T-helper 1 cell (primary cell): ENCODE measurements at places on chromosomes 13 and 19.

DNA sequence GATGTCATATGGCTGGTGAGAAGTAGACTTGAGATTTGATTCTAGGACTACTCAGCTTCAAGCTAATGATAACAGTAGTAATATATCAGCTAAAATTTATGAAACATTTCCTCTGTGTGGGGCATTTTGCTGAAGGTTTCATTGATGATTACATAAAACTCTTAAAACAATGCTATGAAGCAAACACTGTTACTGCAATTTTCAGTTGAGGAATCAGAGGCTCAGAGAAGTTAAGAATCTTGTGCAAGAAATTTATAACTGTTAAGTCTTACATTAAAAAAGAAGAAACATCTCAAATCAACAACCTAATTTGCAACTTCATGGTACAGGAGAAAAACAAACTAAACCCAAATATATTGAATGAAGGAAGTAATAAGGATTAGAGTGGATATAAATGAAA is 10.3 kb downstream of the CEACAM8 start:
- no peak for DNase-seq

DNA sequence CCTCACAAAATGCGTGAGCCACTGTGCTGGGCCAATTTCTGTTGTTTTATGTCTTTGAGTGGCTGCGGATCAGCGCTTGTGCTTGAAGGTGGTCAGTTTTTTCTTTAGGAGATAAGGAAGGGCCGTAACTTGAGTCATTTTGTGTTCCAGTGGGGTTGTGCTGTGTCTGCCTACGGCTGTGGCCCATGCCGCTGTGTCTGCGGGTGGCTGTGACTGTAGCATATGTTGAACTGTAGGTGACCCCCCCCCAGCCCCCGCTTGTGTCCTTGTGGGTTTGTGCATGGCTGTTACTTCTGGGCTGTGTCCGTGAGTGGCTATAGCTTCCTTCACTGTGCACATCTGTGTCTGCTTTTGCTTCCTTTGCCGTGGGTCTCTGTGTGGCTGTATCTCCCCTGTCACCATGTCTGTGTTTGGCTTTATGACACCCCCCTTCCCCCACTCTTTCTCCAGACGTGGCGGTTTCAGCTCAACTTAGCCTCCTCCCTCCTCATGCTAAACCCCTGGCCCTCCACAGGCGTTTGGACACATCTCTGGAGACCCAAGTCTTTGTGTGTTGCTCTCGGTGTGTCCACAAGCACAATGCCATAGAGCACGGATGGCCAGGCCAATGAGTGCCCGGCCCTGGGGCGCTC is 675 bp downstream of the PPP1R14A start:
- DNase-seq, result no peak

- no peak for DNase-seq
These were observed 49.3 kb downstream of the LIG4 start for GRCh38 chr13:108166078-108166477.

DNA sequence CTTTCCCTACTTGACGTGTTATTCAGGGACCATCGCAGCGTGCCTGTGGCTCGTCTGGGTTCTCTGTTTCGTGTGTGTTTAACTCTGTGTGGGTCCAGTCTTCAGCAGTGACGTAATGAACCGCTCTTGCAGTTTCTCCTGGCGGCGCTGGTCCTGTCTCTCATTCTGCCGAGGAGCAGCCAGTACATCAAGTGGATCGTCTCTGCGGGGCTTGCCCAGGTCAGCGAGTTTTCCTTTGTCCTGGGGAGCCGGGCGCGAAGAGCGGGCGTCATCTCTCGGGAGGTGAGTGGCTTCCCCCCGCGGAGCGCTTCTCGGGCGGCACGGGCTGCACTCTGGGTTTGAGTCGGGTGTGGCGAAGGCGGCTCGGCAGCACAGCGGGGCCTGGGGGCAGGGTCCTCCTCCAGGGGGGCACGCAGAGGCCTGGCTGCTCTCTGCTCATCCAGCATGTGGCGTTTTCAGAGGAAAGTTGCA is 36.3 kb upstream of the TFDP1 start:
- DNase-seq, result no peak

DNA sequence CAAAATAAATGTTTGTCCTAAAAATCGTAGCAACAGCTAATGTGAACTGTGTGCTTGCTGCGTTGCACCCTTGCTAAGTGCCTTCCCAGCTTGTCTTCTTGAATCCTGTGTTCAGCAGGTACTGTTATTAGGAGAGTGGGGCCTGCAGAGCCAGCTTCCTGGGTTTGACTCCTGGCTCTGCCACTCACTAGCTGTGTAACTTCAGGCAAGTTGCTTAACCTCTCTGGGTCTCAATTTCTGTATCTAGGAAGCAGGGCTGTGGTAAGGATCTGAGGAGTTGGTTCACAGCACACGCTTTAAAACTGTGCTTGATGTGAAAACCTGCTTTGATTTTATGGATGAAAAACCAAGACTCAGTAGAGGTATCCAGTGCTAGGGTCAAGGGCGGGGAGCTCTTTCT is 10.0 kb downstream of the NFIX start:
- no peak for DNase-seq

DNA sequence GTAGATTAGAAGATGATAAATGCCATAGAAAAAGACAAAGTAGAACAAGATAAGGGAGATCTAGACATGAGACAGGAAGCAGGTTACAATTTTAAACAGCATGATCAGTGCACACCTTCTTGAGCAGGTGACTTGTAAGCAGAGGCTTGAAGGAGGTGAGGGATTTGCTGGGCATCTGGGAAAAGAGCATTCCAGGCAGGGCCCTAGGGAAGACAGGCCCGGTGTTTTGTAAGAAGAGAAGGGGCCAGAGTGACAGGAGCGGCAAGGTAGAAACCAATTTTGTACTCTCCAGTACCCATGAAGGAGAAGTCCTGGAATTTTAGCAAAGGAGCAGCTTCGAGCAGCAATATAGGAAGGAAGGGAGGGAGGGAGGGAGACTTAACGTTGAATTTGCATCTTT is 296.5 kb downstream of the MZT1 start:
- DNase-seq, result no peak

DNA sequence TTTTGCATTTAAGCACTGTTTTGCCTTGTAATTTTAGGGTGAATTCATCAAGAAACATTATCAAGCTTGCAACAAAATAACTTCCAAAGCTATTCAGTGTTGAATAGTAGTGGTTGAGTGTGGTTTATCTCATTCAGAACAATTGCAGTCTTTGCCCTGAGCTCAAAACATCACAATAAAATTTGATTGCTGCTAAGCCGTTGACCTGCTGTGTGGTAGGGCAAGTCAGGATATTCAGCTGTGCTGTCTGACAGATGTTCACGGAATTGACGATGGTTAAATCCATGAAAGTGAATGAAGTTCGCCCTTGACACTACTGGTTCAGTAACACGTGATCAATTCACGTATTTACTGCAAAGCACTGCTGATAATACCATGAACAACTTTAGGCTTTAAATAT is 66.9 kb downstream of the GJA3 start:
- DNase-seq, result no peak

GRCh38 chr19:8308891-8309291 is 733 bp upstream of the CD320 start:
- DNase-seq, result no peak

DNA sequence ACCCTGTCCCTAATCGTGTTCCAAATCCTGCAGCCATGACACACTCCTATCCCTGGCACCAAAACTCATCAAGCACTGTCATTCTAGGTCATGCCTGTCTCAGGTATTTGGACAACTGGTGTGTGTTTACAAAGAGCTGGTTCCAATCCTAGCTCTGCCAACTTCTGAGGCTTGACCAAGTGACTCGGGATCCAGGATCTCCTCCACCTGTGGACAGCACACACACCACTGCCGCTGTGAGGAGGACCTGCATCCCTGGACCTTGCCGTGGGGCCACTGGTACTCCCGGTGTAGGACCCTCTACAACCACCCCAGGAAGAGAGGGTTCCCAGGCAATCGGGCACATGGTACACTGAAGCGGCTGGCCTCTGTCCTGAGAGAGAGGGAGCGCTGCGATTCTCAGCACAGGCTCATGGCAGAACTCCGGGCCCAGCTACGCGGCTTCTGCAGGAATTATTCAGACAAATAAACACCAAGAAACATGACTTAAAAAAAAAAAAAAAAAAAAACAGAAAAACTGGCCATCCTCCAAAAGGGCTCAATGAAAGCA is 20.4 kb downstream of the MLLT1 start:
- DNase-seq, result no peak

DNA sequence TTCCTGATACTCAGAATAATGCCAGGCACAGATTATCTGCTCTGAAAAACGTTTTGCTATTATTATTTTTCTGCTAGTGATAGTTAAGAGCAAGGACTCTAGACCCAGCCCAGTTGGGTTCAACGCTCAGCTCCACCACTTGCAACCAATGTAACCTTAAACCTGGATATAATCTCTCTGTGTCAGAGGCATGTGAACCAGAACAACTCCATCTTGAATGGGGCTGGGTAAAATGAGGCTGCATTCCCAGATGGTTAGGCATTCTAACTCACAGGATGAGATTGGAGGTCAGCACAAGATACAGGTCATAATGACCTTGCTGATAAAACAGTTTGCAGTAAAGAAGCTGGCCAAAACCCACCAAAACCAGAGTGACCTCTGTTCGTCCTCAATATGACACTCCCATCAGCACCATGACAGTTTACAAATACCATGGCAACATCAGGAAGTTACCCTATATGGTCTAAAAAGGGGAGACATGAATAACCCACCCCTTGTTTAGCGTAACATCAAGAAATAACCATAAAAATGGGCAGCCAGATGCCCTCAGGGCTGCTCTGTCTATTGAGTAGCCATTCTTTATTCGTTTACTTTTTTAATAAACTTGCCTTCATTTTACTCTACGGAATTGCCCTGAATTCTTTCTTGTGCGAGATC is 13.6 kb downstream of the FAM187B start:
- DNase-seq, result no peak

GRCh38 chr19:23792784-23793183 is 34.1 kb upstream of the ZNF681 start:
- no peak for DNase-seq

- DNase-seq, result no peak
These were observed 2.3 kb downstream of the PODNL1 start for GRCh38 chr19:13935765-13936510.

DNA sequence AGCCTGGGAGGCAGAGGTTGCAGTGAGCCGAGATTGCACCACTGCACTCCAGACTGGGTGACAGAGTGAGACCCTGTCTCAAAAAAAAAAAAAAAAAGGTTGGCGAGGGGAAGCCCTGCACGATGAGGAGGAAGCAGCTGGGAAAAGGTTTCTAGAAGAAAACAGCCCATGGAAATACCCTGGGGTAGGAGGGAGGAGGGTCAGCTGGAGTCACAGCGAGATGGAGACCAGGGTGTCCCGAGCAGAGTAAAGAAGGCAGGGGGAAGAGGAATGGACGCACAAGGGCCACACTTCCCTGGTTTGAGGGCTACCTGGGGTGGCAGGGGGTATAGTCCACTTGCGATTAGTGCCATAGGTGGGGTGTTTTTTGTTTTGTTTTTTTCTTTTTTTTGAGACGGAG is 6.4 kb downstream of the KANK3 start:
- no peak for DNase-seq

- no peak for DNase-seq
These were observed 1.5 kb downstream of the ZNF787 start for GRCh38 chr19:56119582-56119978.

DNA sequence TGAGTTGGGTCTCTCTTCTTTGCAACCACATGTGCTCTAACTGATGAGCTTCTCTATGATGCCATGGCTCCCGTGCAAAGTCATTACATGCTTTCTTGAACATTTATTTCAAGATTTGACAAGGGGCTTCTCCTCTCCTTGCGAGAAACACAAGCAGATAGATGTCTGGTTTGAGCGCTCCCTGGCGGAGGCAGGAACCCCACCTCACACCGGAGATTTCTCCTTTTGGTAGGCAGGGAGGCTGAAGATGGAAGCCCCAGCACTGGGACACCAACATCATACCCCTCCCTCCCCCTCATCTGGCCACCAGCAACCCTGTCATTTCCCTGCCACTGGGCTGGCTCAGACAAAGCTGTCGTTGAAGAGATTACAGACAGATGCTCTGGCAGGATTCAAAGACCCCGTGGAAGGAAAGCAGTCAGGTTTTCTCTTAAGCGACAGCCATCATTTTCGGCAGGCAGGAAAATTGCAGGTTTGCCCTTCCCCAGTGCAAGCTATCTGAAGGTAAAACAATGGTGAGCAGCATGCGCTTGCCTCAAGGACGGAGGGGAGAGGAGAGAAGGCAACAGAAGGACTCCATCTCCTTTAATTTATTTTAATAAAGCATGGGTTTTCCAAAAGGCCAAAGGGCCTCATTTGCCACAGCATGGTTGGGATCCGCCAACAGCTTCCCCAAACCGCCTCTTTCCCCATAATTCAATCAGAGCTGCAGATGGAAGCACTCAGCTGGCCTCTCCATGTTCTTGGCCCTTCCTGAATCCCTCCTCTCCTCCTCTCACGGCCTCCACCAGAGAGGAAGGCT is 344.1 kb upstream of the TSHZ3 start:
- no peak for DNase-seq

DNA sequence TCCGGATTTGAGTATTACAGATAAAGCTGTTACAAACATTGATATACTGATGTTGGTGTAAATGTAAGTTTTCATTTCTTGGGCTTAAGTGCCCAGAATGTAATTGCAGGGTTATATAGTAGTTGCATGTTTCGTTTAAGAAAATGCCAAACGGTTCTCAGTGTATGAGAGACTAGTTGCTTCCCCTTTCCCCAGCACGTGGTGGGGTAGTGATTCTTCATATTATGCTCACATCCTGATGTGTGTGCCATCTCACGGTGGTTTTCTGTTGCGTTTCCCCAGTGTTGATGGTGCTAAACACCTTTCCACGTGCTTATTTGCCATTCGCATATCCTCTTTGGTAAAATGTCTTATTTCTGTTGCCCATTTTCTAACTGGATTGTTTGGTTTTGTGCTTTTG is 34.7 kb upstream of the F7 start:
- no peak for DNase-seq

- DNase-seq, result no peak
These were observed 174.6 kb downstream of the TDRD3 start for GRCh38 chr13:60571571-60571970.

- DNase-seq, result no peak
These were observed 4.0 kb downstream of the COL5A3 start for GRCh38 chr19:10006335-10006708.

- no peak for DNase-seq
These were observed 583.0 kb upstream of the ATXN8OS start for GRCh38 chr13:69524459-69525150.

GRCh38 chr13:35473206-35473775 is 3.2 kb downstream of the MAB21L1 start:
- DNase-seq, result no peak

DNA sequence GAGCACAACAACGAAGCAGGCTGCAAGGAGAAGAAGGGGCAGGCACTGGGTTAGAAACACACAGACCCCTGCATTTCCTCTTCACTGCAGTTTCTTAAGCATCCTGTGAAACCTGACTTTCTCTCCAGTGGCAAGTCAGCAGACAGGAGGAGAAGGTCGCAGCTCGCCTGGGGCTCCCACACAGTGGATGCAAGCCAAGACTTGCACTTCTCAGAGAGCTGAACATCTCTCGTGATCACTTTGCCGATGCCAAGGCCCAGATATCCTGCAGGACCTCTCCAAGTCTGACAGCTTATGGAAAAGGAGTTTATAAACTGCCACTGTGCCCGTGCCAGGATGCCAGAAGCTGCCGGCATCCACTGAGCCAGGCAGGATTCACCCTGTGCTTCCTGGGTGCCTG is 18.4 kb downstream of the TMEM272 start:
- no peak for DNase-seq

- no peak for DNase-seq
These were observed 21.2 kb downstream of the PPP5C start for GRCh38 chr19:46368116-46368515.
